ENCODE measurements at places on chromosomes 2 and 18.

DNA sequence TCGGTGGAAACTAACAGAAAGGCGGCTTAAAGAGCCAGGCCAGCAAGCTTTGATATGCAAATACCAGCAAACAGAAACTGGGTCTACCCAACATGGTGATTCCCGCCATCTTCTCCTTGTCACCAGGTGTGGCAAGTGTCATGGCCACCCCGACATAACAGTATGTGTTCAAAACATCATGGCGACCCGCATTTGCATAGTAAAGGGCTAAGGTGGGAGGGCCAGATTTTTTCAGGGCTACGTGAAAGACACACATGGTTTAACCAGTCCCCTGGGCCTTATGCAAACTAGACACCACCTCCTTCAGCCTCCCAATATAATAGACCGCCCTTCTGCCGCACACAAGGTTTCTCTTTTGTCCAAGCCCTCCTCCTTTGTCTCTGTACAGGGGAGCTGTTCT is 260.4 kb downstream of the METTL4 start:
- no peak for DNase-seq

- DNase-seq = no peak
These were observed 105.3 kb downstream of the HDAC4 start for GRCh38 chr2:239295377-239296019.

DNA sequence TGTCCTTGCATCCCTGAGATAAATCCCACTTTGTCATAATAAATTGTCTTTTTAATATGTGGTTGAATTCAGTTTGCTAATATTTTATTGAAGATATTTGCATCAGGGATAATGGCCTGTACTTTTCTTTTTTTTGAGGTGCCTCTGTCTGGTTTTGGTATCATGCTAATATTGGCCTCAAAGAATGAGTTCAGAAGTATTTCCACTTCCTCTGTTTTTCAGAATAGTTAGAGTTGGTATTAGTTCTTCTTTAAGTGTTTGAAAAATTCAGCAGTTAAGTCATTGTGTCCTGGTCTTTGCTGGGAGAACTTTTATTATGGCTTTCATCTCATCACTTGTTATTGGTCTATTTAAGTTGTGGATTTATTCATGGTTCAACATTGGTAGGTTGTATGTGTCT is 464.1 kb upstream of the CRIM1 start:
- no peak for DNase-seq

DNA sequence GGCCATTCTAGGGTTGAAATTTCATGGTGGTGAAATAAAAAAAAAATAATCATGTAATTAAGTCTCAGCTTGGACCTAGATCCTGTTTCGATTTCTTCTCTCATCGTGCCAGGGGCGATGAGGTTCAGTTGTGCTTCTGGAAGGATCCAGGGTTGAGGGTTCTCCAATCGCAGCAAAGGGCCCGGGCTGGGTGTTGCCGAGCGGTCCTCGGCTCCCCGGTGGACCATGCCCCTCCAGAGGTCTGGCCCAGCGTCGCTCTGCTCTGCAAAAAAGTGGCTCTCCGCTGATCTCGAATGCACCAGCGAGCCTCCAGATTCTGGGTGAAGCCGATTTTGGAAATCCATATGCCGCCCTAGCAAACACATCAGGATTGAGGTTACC is 39.0 kb downstream of the EN1 start:
- no peak for DNase-seq

GRCh38 chr2:36322108-36322507 is 33.5 kb upstream of the CRIM1 start:
- DNase-seq = no peak

DNA sequence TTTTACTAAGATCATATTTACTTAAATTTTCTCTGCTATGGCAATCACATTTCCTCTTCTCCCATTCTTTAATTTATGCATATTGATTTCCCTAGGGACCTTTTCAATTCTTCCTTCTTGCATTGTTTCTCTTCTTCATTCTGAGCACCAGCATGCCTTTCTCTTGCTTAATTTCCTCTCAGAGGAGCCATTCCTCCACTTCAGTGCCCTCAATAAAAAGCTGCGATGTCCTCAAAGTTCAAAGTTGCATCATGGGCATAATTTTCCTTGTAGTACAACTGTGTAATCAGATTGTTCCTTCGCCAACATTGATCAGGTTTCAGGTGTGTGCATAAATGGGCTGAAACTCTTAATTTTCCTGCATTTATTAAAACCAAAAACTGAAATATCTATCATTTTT is 21.8 kb upstream of the CD226 start:
- no peak for DNase-seq

DNA sequence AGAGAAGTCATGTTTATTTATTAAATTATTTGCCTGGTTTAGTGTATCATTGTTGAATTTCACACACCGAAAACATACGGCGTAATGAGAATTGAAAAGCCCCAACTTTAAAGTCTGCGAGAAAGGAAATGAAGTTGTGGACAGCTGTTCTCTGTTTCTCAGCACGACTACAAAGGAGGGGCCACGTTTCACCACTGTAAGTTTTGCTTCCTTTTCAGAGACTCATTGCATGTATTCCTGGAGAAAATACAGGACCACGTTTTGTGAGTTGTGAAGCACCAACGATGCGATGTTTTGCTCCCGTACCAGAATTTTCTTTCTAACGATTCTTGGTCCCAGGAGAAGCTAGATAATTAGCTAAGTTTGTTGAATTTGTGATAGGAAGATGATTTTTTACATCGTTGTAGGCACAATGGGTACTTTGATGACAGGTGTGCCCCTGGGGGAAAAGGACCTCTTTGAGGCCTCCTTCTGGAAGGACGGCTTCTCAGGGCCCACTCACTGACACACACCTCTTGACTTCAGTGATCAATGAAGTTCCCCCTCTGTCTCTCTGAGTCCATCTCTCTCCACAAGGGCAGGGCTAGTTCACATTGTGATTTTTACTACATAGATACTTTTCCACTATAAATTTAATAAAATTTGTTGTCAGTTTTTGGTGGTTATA is 23.7 kb upstream of the ACKR3 start:
- no peak for DNase-seq

DNA sequence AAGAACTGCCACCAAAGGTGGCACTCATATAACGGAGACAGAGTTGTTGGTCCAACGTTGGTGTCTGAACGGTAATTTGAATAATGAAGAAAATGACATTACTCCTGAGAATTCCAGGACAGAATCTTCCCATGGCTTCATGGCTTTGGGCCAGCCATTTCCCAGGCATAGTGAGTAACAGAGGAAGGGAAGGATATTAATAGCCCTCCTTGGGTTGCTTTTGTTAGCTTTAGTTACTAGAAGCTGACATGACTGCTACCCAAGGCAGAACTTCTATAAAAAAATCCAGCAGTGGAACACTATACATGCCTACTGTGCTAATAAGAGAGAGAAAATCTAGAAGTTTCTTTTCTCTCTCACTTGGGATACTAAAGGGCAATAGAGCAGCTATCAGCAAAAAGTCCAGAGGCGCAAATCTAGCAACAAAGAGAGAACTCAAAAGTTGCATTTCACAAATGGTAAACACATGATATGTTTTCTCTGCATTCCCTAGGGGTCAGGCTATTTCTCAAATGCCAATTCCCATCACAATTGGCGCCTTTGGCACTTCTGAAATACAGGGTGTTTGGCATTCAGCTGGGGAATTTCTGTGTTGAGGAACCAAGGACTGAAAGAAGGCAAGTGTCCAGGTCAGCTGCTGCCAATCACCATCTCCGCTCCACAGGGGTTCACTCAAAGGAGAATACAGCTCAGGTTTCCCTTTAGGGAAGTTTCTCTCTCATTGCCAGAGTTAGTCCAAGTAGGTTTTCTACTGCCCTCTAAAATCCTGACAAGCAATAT is 160.8 kb upstream of the KYNU start:
- no peak for DNase-seq

DNA sequence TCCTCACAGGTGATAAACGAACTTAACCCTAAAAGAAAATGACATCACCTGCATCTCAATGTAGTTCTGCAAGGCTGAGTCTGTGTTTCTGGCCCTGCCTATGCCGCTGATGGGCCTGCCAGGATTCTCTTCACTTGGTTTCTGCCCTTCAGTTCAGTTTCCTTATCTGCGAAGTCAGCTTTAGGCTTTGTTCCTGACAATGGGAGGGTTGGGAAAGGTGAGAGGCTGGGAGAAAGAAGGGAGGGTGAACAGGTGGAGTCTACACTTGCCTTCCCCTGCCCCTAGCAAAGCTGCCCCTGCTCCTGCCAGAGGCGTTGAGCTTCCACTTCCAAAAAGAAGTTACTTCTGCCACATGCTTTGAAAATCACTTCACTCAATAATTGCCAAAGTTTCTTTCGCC is 124.0 kb upstream of the APCDD1 start:
- no peak for DNase-seq

DNA sequence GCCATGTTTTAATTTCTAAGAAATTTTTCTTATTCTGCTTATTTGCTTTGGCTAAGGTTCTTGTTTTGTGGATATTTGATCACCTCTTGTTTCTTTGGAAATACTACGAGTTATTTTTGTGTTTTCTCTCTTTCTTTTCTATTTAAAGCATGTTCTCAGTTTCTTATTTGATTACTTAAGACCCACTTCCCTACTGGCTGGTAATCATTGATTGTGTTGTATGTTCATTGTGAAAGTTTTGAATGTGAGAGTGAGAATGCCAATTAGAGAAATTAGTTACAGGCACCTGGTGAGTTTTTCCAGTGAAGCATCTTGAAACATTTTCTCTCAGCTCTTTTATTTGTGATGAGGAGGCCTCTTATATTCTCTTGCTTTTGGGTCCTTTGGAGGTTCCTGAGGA is 226.7 kb upstream of the MC4R start:
- no peak for DNase-seq

DNA sequence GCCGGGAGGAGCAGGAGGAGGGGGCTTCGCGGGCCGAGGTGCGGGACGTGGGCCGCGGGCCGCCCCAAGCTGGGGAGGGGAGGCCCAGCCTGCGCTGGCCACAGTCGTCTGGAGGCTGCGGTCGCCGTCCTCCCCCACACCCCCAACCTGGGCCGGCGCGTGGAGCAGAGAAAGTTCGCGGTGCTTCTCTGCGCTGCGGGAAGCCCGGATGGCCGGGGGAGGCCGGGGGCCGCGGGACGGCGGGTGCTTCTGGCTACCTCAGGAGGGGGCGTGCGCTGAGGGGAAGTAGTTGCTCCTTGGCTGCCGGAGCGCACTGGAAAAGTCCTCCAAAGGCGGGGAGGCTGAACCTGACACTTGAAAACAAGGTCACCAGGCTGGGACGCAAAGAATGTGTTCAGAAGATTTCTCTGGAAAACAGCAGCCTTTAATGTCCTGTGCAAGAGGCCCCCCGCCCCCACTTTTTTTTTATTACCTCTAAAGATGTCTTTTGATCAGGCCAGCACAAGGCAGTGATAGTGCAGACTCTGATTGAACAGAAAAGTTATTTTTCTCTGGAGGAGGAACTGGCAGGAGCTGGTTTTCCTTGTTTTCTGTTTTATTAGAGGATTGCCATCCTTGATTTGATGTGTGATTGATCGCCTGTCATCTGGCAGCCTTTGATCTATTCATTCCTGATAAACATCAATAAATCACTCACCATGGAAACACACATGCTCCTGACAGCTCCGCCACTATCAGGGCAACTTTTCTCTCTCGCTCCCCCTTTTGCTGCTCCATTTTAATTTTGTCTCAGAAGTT is 1.6 kb downstream of the TSHZ1 start:
- DNase-seq = no peak

GRCh38 chr2:65420712-65421431 is 11.5 kb downstream of the SPRED2 start:
- peak; percentile 68 for DNase-seq

GRCh38 chr2:64858541-64859311 is 130.5 kb upstream of the SLC1A4 start:
- DNase-seq = no peak

- no peak for DNase-seq
These were observed 658.7 kb upstream of the LINC00305 start for GRCh38 chr18:64807560-64807959.

GRCh38 chr2:237190966-237191713 is 105.5 kb downstream of the COPS8 start:
- no peak for DNase-seq

DNA sequence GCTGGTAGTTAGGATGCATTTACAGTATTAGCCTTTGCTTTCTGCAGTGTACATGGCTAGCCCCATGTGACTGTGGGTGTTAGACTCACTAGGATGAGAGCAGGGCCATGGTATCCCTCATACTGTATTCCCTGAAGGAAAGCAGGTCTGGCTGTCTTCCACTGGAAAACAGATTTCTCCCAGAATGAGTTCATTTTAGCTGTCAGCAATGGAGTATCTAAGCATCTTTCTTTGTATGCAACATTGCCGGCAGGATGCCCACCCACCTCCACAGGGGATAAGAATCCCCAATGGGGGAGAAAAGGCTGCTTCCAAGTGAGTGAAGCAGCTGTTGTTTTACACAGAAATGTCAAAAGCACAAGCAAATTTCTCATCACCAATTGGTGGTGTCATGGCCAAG is 142.7 kb upstream of the KLHL14 start:
- DNase-seq = no peak

GRCh38 chr2:127562936-127563335 is 27.5 kb downstream of the MYO7B start:
- DNase-seq = no peak

- no peak for DNase-seq
These were observed 151.0 kb downstream of the TMEM17 start for GRCh38 chr2:62354771-62355561.

DNA sequence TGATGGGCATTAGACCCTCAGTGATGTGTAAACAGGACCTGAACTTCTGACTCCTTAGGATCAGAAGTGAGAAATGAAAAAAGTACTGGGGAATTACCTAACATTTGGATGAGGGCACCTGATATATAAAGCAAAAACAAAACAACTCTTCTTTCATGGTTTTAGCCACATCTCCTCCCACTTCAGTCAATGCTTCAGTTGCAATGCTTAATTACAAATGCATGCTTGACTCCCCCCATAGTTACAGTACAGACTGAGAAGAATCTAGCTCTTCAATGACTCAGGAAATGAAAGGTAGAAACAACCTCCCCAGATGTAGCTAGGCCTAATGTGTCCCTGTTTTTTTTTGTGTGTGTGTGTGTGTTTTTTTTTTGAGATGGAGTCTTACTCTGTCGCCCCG is 276.8 kb upstream of the POU3F3 start:
- DNase-seq = no peak

DNA sequence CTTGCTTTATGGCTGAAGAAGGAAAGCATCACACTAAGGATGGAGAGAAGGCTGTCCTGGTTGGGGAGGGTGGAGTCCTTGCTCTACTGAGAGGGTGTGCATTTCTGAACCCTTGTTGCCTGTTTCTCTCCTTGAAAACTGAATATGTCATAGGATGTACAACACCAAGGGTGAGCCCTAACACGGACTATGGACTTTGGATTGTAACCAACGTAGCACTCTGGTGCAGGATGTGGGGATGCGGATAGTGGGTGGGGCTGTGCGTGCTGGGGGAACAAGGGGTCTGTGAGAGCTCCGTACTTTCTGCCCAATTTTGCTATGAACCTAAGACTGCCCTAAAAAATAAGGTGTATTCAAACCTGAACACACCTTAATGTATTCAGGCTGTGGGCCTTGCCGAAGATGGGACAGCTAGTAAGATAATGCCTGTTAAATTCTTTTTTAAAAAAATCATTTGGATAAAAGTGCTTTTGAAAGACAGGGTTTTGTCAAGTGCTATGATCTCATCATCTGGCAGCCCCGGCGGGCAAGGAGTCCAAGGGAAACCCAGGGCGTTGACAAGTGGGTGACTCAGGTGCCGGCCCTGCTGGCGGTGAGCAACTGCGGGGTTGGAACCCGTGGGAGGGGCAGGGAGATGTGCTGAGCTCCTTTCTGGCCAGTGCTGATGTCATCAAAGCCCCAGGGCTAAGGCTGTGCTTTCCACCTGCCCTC is 54.0 kb downstream of the GATA6 start:
- peak; percentile 97 for DNase-seq

Data from LoVo (cell line).